ELR (cell line): ENCODE measurements at places on chromosomes 1 and 21.

DNA sequence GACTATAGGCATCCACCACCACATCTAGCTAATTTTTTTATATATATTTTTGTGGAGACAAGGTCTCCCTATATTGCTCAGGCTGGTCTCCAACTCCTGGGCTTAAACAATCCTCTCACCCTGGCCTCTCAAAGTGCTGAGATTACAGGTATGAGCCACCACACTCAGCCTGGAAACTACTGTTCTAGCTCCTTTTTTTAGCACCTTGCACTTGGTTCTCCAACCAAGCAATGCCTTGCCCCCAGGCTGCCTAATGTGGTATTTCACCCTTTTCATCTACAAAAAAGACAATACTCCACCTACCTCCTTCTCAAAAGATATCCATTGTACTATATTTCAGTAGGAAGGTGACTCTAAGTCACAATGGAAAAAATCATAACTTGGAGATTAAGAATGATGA is 6.7 kb downstream of the ARNT start:
- DNase-seq: no peak

DNA sequence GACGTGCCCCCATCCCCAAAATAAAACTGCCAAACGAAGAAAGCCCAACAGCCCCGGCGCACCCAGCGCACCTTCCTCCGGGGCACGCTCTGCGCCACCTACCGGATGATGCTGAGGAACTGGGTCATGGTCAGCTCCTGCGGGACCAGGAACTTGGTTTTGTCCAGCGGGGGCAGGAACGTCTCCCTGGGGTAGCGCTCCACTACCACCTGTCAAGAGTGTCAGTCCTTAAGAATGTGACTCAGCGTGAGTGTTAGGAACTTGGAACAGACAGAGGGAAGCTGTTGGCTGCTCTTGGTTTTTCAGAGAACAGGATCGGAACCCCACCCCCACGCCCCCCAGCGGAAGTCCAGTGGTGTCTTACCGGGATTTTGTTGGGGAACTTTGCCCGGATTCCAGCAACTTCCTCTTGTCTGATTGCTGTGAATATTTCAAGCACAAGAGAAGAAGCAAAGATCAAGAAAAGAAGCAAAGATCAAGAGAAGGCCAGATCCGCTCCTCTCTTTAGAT is 431 bp downstream of the MAP1LC3C start:
- DNase-seq: peak; percentile 91

DNA sequence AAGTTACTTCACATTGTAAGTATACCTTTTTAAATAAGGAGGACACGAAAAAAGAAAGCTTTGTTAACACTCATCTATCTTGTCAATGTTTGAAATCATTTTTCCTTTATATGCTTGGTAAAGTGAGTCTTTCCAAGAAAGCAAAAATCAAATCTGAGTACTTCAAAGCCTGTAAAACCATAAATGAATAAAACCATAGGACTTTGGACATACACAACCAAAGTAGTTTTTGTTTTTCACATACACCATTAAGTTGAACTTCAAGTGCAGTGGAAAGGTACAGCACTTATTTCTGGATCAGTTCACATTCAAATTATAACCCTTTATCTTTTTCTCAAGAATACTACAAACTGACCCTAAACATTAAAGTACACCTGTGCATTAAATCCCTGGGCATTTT is 10.1 kb upstream of the PSMG1 start:
- no peak for DNase-seq

- DNase-seq: no peak
Observed at GRCh38 chr1:38565020-38565491, 294.5 kb downstream of the RRAGC start.

DNA sequence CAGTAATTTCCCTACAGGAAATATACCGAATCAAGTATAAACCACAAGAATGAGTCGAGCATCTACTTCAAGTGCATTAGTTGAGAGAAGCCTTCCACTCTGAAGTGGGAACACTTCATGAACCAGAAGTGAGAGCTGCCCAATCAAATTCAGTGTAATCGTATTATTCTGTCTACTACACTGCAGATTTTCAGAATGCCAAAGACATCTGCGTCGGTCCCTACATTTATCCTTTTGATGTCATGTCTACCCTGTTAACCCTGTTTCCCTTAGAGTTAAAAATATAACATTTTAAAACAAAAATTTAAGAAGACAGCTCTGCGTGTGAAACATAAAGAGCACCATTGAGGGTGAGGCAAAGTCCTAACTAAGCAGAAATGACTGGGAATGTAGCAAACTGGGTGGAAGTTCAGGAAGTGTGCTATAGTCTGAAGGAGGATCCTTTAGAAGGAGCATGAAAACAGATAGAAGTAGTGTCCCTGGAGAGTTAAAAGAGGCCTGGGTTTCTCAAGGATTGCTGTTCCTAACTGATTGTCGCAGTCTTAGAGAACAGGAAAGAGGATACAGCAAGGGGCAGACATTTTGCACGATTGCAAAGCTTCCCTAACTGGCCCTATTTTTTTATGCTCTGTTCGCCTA is 291.2 kb downstream of the PTPRC start:
- peak; percentile 64 for DNase-seq

DNA sequence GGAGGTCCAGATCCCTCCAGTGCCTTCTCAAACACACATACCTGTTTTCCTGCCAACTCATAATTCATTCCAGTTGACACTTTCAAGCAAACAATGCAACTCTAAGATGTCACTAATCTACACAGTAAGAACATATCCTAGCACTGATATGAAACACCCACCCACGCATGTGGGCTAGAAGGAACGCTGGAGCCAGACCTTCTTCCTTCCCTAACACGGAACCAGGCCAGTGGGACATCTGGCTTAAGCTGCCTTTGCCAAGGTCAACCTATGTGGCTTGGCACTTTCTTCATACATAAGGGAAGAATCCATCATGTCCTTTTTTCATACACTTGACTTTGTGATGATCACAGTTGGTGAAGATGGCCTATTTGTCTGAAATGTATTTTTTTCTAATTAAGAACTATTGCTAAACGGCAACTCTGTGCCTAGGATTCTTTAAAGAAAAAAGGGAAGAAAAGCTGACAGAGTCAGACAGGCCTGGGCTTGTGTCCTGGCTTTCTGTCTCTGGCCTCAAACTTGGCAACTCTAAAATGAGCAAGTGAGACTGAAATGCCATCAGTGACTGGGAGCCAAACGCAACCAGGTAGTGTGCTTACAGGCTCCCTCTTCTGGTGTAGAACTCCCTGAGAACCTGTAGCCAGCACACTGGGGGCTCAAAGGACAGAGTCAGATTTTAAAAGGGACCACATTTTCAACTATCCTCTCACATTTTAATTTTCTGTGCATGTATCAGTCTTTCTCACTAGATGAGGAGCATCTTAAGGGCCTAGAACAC is 92.6 kb upstream of the BEND5 start:
- DNase-seq: no peak

DNA sequence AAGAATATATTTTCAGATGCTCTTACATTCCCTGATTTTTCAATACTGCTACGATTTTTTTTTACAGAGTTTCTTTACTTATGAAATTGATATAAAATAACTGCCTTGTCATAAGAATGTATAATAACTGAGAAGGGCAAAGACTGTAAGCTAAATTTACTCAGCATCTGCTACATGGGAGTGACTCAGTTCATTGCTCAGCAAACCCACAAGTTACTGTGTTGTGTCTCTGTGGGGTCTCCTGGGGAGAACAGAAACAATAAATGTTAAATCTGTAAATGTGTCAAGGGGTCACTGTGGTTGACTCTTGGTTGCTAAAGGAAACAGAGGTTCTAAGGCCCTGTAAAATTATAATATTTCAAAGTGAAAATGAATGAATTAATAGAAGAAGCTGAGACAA is 210.3 kb upstream of the CACYBP start:
- DNase-seq: peak; percentile 83

GRCh38 chr1:177568622-177569021 is 397.9 kb downstream of the BRINP2 start:
- DNase-seq: no peak

DNA sequence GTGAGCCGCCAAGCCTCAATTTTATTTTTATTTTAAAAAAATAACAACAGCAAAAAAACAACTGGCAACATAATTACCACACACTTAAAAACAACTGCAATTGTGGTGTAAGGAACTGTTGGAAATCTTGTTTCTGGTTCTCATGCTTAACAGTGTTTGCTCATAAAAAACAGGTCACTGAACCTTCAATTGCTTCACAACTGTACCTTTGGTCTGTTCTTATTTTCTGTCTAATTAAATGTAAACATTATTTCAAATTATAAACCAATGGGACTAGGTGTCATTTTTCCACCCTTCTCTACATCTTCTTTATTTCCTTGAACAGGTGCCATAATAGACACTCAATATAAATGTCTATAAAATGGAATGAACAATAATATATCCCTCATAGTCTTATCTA is 68.4 kb upstream of the CHRM3 start:
- no peak for DNase-seq

GRCh38 chr1:77279929-77280328 is 1.9 kb upstream of the AK5 start:
- DNase-seq: no peak

DNA sequence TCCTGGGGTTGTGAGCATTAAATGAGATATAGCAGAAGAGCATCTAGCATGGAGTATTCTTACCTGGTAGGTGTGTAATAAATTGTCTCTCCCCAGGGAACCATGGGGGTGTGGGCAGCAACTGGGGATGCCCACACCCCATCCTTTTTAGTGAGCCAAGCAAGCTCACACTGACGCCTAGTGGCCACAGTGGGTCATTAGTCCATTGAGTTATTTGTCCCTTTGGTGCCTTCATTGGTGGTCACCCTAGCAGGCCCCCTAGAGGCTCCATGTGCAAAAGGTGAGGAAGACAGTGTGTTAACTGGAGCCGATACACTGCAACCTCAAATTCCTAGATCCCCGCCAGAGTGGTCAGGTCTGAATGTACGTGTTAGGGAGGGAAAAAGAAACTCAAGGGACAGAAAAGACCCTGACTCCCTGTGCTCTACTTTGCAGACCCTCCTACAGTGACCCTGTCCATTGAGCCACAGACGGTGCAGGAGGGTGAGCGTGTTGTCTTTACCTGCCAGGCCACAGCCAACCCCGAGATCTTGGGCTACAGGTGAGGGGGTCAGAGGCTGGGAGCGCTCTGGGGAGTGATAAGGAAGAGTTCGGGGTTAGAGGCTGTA is 93.3 kb upstream of the CD1D start:
- DNase-seq: peak; percentile 85

- DNase-seq: no peak
Observed at GRCh38 chr1:76048926-76049325, 25.6 kb upstream of the ST6GALNAC3 start.

- DNase-seq: no peak
Observed at GRCh38 chr1:19087737-19088594, 122.1 kb downstream of the UBR4 start.

- DNase-seq: peak; percentile 67
Observed at GRCh38 chr21:35266546-35266945, 217.4 kb upstream of the RUNX1 start.

GRCh38 chr1:41431490-41432350 is 52.8 kb downstream of the EDN2 start:
- no peak for DNase-seq

DNA sequence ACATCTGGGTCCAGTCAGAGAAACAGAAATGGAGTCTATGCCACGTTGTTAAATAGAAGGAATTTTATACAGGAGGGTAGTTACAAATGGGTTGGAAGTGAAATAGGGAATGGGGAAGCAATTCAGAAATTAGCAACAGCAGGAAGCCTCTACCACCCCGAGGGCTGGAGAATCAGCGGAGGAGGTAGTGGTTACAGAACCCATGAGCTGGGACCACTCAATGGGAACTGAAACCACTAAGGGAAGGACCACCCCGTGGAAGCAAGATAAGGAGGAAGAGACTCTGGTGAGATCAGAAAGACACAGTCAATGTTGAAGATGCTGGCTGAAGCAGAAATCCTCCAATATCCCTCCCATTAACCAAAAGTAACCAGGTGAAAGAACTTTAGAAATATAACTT is 15.5 kb upstream of the MAST2 start:
- DNase-seq: no peak

DNA sequence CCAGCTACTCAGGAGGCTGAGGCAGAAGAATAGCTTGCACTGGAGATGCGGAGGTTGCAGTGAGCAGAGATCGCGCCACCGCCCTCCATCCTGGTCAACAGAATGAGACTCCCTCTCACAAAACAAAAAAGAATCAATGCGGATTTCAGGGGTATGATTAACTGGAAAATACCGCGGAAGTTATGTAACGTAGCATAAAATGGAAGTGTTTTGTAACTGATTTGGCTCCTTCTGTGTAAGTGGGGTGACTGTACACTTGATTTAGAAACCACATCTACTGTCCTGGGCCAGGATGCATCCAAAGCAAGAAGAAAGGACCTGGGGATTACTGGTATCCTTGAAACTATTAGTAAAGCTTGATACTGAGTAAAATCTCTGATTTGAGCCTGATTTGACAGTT is 3.1 kb upstream of the VAMP4 start:
- DNase-seq: no peak

DNA sequence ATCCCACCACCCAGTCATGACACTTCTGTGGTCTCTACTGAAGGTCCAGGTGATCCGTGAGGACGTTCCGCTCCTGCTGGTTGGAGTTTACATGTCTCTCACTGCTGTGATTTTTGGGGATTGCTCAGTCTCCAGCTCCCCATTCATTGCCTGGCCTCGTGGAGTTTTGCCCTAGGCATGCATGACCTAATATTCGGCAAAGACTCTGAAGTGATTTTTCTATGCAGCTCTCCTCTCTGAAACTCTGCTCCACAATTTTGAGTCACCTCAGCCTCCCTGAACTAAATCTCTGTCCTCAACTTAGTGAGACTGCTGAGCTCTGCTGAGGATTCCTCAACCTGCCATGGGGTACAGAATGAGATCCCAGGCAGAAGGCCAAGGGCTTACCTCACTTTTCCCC is 174.4 kb upstream of the FGGY start:
- DNase-seq: peak; percentile 26

GRCh38 chr1:70977575-70977974 is 70.0 kb downstream of the PTGER3 start:
- no peak for DNase-seq

DNA sequence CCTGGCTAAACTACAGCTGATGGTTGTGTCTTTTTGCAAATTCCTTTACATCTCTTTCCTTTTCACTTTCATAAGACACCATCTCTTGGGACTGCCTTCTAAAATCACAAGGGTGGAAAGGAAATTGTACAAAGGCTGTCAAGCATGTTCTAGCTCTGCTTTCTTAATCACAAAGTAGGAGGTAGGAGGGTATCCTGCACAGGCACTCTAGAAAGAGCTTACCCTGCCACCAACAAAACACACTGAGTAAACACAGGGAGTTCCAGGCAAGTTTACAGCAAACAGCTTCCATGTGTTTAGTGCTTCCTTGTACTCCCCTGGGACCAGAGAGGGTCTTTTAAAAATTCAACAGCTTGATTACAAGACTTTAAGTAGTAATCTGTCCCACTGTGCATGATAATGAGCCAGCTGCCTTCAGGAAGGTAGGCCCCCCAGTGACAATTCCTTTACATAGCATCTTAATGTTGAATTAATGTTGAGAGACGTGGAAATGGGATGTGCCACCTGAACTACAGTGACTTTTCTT is 2.4 kb downstream of the PLPP3 start:
- peak; percentile 58 for DNase-seq
